ENCODE measurements at places on chromosomes 11 and 22. TPM values are rescaled to one million over a fixed set of nuclear protein-coding genes. Genes with fewer than 3 reads are reported as not detected.
A peak's percentile ranks its signal among the peaks of the same experiment; 100 is the strongest.

GRCh38 chr22:49659924-49660315 lies 167.8 kb downstream of the BRD1 start:
- DNase-seq: no peak

GRCh38 chr22:19793661-19794310 lies 33.2 kb downstream of the TBX1 start:
- DNase-seq: no peak

GRCh38 chr11:57424792-57425564 lies 1.9 kb downstream of the SLC43A3 start:
- no peak for DNase-seq

DNA sequence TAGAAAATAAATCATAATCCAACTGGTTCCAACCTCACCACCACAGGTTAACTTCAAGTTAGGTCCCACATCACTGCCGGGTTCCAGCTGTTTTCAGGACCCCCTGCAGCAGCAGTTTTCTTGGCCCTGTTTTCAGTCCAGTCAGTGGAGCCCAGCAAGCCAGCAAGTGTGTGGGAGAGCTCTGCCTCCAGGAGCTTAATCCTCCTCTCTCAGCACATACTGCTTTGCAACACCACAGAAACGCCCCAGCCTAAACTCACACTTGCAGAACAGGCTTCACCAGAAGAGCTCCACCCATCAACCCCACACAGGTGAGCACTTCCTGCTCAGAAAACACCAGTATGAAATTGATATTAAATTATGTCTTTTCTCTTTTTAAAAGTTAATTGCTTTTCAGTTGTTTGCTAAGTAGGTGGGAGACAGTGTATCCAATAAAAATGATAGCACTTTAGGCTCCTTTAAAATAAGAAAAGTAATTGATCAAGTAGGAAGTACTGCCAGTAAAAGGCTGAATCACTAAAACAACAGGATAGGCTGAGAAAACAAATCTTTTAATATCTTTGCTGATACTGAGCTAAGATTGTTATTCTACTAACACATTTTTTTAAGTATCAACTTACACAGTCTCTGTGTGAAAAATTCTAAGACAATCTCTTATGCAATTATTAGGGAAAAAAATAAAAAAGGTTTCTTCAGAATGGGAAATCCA lies 81.5 kb upstream of the TP53AIP1 start:
- no peak for DNase-seq

DNA sequence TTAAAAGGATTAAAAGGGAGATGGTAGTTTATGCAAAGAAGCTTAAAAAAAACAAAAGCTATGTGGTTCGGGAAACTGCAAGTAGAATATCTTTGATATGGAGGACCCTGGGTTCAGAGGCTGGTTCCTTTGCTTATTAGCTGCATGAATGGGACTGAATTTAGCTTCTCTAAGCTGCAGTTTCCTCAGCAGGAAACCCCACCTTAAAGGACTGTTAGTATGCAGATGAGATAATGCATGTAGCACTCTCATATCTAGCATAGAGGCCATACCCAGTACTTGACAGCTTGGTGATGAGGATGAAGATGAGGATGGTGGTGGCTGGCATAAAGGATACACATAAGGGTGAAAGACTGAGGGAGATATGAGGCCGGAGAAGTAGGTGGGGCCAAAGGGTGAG lies 134.6 kb downstream of the RRAS2 start:
- DNase-seq: no peak

- no peak for DNase-seq
Measured at GRCh38 chr11:111937461-111937769, 272 bp downstream of the DIXDC1 start.

GRCh38 chr11:12591706-12592105 lies 82.5 kb upstream of the TEAD1 start:
- no peak for DNase-seq

GRCh38 chr22:17578136-17578754 lies 14.9 kb downstream of the SLC25A18 start:
- DNase-seq: peak; percentile 84

DNA sequence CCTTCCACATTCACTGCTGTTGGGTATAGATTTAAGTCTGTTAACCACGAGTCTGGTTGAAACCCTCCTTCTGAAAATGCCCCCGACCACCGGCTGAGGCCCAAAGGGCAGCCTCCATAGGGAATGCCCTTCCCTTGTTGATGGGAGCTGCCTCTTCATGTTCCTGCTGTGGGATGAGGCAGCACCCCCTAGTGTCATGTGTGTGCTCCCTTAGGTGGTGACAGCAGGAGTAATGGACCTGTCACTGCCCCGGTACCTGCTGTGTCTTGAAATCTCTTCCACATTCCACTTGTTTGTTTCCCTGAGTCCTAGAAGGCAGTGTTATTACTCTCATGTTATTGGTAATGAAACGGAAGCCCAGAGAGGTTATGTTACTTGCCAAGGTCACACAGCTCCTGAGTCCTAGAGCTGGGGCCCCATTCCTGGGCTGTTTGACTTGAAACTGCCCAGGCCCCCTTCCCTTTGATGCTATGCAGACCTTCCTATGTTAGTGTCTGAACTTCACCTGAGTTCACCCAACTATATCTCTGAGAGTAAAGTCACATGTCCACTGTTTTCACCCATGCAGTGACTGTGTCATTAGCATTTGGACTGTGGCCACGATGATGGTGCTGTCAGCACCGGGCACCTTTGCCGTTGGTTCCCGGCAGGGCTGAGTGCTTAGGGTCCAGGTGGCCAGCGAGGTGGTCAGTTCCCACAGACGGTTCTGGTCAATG lies 234.3 kb downstream of the TBC1D22A start:
- DNase-seq: no peak

- no peak for DNase-seq
Measured at GRCh38 chr11:12085371-12086251, 24.8 kb upstream of the MICAL2 start.

- DNase-seq: no peak
Measured at GRCh38 chr22:20562607-20563465, 55.4 kb downstream of the MED15 start.

DNA sequence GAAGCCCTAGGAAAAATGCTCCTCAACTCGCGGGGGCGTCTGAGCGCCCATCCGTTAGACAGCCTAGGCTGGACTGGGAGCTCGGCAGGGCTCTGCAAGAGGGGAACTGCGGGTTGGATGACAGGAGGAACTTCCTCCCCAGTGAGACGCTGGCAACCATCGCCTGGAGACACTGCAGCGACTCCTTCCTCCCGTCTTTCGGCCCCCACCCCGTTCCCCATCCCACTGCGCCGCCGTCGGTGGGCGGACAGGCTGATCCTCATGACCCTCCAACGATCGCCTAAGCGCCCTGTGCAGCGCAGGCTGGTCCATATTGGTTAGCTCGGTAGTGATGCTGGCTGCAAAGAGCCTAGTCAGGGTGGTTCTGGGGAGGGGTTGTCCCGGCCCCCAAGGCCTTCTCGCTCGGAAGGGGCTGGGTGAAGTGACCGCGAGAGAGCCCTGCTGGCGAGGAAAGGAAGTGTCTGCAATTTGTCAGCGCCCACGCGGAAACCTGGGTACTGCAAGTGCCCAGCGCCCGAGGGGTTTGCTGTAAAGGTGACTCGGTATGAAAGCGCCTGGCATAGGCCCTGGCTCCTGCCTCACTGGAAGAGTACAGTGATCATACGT lies 638 bp downstream of the NRGN start:
- DNase-seq: no peak

DNA sequence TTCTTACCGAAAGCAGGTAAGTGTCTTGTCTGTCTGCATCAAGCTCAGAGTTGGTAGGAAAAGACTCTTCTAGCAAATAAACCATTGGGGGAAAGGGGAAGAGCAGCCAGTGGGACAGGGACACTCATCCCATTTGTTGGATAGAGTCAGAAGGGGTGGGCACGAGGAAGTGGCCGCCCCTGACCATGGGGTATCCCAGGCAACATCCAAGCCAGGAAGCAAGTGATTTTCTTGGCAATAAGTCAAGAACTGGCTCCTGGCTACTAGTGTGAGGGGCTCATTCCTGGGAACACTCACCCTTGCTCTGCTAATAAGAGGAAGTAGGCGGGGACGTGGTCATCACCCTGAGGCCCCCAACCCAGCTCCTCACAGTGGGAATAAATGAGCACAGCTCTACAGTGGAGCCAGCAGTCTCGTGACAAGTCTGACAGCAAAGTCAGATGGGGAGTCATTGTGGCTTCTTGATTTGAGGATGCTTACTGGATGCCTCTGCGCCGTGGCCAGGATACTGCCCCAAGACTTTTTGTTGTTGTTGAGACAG lies 6.7 kb downstream of the SLC25A18 start:
- DNase-seq: no peak

DNA sequence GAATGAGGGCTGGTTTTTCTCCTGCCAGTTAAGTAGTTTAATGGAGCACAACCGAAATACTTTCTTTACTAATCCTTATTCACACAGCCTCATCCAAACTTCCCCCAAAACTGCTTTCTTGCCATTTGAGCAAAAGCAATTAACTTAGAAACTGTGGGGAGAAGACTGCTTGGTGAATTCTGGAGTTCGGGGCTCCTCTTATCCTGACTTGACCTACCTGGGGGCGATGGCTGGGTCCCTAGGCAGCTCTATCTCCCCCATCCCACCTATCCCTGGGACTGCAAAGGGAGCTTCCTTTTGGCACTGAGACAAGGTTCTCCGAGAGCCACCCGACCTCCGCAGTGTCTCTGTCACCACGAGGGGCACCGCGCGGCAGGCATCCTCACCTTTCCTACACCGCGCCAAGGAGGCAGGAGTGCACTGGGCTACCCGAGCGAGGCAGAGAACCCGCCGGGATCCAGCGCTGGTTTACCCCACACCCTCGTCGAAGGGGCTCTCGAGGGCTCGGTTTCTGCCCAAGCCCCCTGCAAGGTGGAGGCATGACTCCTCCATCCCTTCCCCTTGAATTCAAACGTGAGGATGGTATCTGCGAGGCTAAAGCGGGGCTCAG lies 759 bp downstream of the DESI1 start:
- no peak for DNase-seq

- DNase-seq: no peak
Measured at GRCh38 chr22:36235585-36235984, 3.7 kb downstream of the APOL2 start.

DNA sequence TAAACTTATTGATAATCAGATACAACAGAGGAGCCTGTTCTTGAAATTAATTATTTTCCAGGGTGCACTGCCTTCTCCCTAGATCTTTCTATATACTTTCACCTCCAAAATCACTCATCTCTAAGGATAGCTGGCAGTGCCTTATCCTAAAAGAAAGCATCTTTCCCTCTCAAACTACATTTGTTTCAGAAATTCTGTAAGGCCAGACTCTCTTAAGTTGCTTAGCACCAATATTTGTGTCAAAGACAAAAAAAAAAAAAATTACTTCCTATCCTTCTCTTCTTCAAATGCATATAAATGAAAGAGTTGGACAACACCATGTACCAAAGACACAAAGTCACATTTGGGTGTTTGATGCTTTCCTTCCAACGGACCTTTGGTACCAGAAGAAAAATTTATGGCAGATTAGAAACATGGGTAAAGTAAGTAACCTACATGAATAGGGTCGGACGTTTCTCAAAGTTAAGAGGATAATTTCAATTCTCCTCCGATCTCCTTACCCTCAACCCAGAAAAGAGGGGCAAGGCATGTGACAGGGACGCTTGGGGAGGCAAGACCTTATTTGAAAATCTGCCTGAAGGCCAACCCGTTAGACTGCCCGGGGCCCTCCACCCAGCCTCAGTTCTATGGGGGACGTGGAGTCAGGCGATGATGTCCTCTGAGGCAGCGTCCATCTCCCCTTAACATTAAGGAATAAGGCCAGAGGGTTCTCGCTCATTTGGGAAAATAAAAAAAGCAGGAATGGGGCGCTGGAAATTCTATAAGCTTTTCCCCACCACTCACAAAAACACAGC lies 66.3 kb downstream of the ETS1 start:
- DNase-seq: no peak

DNA sequence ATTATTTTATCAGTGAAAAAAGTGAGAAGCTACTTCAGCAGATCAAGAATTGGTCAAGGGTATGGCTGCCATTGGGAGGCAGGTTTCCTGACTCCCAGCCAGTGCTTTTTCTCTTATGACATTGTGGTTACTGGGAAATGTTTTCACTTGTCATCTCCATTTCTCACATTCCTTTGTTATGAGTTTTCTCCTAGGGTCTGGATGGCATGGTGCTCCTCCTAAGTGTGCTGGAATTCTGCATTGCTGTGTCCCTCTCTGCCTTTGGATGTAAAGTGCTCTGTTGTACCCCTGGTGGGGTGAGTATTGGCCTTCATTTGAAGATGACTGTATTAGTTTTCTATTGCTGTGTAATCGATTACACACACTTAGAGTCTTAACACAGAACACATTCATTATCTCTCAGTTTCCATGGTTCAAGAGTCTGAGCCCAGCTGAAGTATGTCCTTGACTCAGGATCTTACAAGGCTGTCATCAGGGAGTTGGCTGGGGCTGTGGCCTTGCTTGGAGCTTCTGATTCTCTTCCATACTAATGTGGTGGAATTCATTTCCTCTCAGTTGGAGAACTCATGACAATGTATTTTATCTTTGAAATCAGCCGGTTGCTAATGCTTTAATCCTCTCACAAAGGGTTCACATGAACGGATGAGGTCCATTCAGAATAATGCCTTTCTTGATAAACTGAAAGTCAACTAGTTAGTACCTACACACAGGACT lies 21.0 kb upstream of the MS4A6E start:
- DNase-seq: no peak

- DNase-seq: no peak
Measured at GRCh38 chr11:2419638-2420501, 19.3 kb downstream of the TSSC4 start.

GRCh38 chr11:23212807-23213206 lies 352.5 kb upstream of the CCDC179 start:
- DNase-seq: no peak

DNA sequence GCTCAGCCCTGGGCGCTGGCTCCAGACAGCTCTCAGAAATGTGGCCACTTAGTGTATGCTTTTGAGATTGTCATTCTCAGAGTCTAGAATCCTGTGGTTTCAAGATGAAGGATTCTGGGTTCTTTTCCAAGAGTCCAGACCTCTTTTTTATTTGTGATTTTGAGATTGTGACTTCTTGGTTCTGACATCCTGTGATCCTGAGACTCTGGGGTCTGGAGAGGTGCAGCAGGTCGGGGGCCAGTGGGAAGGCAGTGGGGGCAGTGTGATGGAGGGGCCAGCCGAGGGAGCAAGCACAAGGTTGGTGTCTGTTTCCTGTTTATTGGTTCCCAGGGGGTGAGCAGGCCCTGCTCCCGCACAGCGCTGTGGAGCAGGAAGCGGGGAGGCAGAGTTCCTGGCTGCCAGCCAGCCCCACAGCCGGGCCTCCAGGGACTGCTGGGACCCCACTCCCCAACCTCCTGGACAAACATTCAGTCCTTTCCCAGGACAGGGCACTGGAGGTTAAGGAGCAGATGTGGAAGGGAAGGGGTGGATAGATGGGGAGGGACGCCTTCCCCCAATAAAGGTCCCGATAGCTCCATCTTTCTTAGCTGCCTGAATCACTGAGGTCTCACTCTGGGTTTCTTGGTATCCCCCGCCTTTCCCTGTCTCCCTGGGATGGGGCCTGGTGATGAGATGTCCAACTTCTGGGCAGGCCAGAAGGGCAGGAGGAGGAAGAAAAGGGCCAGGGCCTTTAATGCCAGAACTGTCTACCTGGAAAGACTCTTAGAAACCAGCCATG lies 13.7 kb downstream of the ARHGEF17 start:
- peak; percentile 76 for DNase-seq

The MGAT3 gene
- 30.0 TPM for total RNA-seq

The BET1L gene
- total RNA-seq: 16.1 TPM

The CSNK2A3 gene
- total RNA-seq: 2.7 TPM

The MYBPC3 gene
- total RNA-seq: not detected

The CELSR1 gene
- 2.9 TPM for total RNA-seq

The IGLL1 gene
- total RNA-seq: 1.1 TPM

The MCAM gene
- 108 TPM for total RNA-seq

The PHLDA2 gene
- total RNA-seq: 0.30 TPM

The KDM4F gene
- total RNA-seq: not detected

The PKP3 gene
- 0.61 TPM for total RNA-seq

The OR6T1 gene
- not detected for total RNA-seq

The KDM2A gene
- 58.1 TPM for total RNA-seq

The FAT3 gene
- total RNA-seq: 87.7 TPM
